ENCODE measurements at places on chromosomes 12 and 14.

DNA sequence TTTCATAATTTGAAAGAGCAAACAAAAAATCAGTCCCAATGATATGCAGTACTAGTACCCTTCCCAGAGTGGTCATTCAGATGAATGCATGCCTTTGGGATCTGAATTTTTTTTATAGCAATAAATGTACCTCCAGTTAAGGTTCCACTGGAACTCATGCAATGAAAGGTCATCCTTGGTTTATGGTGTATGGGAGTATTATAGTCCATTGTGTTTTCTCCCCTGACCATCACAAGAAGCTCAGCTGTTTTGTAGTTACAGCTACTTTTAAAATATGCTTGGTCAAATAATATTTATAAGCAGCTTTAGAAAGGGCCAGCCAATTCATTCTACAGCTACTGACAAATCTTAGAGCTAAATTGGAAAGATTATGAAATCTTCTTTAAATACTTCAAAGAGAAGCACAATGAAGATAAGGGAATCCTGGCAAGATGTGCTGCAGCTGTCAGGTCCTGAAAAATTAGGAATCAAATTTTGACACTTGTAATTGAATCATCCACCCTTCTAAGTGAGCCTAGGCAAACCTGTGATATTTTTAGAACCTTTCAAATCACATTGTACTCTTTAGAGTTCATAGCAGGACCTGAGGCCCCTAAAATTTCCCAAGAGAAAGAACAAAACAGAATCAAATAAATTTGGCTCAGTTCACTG lies 46.5 kb downstream of the IFT81 start:
- DNase-seq, result no peak

- no peak for DNase-seq
Observed at GRCh38 chr12:12818701-12819100, 5.6 kb downstream of the DDX47 start.

- DNase-seq, result no peak
Observed at GRCh38 chr12:102107970-102108369, 11.9 kb downstream of the NUP37 start.

DNA sequence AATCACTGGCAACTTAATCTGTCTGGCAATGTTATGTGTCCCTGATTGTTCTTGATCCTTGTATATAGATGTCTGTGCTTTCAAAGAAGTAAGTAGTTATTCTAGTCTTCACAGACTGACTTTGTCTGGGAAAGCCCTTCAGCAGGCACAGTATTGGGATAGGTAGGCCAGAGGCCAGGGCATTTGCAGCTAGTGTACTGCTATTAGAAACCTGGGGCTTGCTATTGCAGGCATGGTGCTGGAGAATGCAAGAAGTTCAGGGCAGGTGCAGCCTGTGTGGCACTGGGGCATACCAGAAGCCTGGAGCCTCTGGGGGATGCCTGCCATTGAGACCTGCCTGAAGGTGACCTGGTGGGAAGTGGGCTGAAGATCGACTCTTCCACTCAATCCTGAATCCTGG lies 96.3 kb downstream of the TMTC3 start:
- no peak for DNase-seq

- DNase-seq, result no peak
Observed at GRCh38 chr12:92492995-92493394, 209.8 kb upstream of the PLEKHG7 start.

- peak; percentile 90 for DNase-seq
Observed at GRCh38 chr12:29710104-29710503, 73.6 kb downstream of the TMTC1 start.

GRCh38 chr14:69260861-69261564 lies 1.1 kb downstream of the GALNT16 start:
- no peak for DNase-seq

- DNase-seq, result no peak
Observed at GRCh38 chr14:61573748-61574513, 121.4 kb upstream of the HIF1A start.

- DNase-seq, result peak; percentile 70
Observed at GRCh38 chr12:6370994-6371754, 4.2 kb downstream of the SCNN1A start.

- no peak for DNase-seq
Observed at GRCh38 chr12:132813443-132813842, 15.2 kb downstream of the GOLGA3 start.

- DNase-seq, result no peak
Observed at GRCh38 chr12:11901701-11902524, 168.8 kb upstream of the BCL2L14 start.

DNA sequence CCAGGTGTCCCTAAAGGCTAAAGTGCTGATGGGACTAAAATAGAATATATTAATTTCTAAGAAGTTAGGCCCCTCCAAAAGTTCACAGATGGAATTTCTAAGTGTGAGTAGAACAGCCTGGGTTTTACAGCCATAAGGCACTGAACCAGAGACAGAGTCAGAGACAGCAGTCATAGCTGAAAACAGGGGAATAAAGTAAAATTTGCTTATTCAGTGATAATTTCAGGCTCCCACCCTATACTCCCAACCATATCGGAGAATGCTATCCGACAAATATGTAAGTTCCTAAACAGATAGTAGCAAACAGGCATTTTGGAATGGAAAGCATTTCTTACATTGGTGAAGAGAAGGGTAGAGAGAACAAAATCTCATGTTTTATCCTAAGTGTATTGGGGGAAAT lies 45.3 kb downstream of the NAA25 start:
- DNase-seq, result no peak

DNA sequence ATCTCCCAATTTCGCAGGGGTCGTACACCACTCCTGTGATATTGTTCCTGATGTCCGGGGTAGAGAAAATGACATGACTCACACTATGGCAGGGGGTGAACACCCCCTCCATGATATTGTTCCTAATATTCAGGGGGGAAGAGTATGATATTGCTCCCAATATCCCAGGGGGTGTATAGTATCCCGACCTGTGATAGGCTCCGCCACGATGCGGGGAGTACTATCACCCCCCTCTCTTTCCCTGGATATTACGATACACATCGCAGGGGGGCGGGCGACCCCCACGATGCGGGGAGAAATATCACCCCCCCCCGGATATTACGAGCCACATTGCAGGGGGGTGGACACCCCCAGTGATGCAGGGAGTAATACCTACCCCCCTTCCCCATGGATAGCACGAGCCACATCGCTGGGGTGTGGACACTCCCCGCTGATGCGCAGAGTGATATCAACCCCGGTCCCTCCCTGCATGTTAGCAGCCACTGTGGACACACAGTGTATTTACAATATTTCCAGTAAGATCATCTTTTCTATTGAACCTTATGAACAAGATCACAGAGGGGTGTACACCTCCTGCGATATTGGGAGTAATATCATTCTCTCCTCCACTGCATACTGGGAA lies 17.7 kb downstream of the SMIM41 start:
- no peak for DNase-seq

- no peak for DNase-seq
Observed at GRCh38 chr14:78674820-78675219, 504.6 kb downstream of the NRXN3 start.

DNA sequence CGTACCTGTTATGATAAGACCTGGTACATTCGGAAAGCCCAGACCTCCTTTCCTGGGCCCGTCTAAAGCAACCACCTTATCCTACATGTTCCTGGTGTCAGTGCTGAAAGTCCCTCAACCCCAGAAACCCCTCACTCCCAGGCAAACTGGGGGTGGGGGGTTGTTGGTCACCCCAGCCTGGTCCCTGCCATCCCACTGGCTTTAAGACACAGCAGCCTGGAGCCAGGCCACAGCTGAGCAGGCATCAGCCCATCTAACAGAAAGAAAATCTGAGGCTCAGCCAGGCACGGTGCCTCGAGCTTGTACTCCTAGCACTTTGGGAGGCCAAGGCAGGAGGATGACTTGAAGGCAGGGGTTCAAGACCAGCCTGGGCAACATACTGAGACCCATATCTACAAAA lies 4.5 kb downstream of the SELPLG start:
- no peak for DNase-seq

DNA sequence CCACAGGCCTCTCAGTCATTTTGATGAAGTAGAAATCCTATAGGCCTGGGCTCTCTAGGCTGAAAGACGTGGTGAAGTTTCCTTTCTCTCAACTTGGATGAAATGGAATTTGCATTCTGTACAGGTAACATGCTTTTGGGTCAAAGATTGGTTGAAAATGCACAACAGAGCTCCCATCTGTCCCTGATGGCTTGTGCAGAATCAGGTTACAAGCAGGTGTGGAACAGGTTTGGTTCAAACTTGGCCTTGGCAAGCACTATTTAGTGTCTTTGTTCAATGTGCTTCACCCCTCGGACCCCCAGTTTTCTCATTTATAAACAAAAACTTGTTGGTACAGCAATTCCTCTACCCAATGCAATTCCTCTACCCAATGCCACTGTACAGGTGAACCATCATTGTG lies 1493.0 kb downstream of the AACS start:
- no peak for DNase-seq

- no peak for DNase-seq
Observed at GRCh38 chr14:39085933-39086332, 17.1 kb downstream of the SEC23A start.

- DNase-seq, result no peak
Observed at GRCh38 chr12:6751767-6752166, 1.2 kb downstream of the MLF2 start.

GRCh38 chr12:66048835-66049537 lies 81.6 kb downstream of the LLPH start:
- no peak for DNase-seq

- no peak for DNase-seq
Observed at GRCh38 chr12:50620109-50620977, 115.6 kb downstream of the DIP2B start.

DNA sequence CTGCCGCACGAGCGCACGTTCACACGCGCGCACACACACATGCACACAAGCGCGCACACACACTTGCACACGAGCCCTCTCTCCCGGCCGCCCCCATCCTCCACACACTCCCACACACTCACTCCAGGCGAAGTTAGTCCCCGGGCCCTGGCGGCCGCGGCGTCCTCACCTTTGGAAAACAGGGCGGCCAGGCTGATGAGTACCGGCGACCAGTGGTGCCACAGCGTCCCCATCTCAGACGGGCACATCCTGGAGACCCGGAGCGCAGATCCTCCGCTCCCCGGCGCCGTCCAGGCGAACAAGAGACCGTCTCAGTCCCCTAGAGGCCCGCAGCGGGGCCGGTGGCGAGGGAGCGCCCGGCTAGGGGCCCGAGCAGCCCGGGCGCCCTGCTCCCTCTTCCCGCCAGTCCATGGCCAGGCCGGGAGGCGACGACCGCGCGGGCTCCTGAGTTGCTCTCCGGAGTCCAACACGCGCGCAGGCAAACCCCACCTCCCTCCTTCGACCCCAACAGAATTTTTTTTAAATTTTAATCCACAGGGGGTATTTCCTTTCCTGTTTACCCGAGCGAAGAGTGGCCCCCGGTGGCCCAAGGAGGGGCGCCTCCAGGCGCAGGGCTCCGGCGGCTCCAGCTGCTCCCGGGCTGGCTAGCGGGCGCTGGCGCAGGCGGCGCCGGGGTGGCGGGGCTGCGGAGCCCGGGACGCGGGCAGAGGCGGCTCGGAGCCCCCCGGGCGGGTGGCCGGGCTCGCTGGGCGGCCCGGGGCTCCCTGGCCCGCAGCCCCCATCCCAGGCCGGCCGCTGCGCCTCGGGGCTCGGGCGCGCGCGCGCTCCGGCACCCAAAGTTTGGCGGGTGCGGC lies 506 bp downstream of the TMEM132D start:
- DNase-seq, result no peak

DNA sequence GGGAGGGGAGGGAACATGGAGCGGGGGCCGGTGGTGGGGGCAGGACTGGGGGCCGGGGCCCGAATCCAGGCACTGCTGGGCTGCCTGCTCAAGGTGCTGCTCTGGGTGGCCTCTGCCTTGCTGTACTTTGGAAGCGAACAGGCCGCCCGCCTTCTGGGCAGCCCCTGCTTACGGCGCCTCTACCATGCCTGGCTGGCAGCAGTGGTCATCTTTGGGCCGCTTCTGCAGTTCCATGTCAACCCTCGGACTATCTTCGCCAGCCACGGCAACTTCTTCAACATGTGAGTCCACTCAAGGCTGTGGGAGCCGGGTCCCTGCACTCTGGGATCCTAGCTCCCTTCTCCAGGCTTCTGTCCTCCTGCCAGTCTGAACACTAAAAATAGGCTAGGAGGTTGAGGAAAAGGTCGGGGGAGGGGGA lies 1.1 kb downstream of the FITM1 start:
- no peak for DNase-seq

- no peak for DNase-seq
Observed at GRCh38 chr14:52032204-52032801, 36.6 kb downstream of the NID2 start.

GRCh38 chr12:27345376-27345775 lies 12.7 kb downstream of the BMAL2 start:
- no peak for DNase-seq

DNA sequence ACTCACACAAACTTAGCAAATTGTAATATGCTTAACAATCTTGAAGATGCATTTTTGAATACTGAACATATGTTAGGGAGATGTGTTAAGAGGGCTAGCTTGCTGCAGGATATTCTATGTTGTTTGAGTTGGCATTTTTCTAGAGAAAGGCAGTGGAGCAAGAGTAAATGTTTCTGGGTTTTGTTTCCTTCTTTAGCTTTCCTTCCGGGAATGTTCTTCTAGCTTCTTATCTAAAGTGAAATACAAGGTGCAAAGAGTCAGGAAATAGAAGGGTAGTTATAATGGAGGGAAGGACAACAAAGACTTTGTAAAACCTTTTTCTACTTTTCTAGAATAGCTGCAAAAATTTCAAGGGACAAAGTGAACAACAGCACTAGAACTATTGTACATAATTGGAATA lies 77.6 kb upstream of the KCNH3 start:
- DNase-seq, result no peak

GRCh38 chr12:21906919-21907493 lies 34.2 kb downstream of the ABCC9 start:
- DNase-seq, result no peak

DNA sequence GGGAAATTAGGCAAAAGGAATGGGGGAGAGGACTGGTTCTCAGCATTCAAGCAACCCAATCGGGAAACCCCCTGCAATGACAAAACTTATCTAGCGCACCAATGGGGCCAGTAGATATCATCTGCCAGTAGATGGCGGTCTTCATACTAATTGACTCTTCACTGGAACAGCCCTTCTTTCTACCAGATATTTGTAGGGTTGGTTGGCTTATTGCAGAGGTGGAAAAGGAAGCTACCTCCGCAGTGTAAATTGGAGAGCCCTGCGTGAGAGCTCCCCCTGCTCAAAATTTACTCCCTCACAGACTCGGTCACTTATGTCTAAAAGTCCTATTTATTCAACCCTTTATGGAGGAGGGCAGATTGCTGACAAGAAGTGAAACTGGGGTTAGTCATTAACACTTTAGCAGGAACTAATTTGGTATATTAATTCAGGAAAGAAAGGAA lies 166.1 kb upstream of the CCND2 start:
- no peak for DNase-seq

DNA sequence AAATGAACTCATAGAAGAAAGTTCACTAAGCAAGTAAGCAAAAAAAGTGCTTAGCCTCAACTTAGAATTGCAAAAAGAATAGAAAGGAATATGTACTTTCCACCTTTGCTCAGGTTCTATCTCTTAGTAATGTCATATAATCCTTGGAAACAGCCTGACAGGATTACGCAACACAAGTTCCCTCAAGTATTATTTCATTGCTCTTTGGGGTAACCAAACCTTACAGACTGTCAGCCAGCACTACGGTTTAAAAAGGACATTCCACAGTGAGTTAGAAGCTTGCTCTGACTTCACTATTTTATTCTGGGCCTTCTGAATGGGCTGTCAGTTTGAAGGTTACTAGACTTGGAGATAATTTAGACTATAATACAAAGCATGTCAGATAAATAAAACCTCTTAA lies 264.0 kb downstream of the ATXN7L3B start:
- DNase-seq, result no peak
